ENCODE measurements at places on chromosomes 3 and 15. TPM values are rescaled to one million over a fixed set of nuclear protein-coding genes. Genes with fewer than 3 reads are reported as not detected.
A peak's percentile ranks its signal among the peaks of the same experiment; 100 is the strongest.

Gene EOMES
- total RNA-seq = 0.14 TPM

Gene PARP9
- total RNA-seq = 20.4 TPM

- no peak for DNase-seq
These were observed 57.7 kb downstream of the SEMA5B start for GRCh38 chr3:122969585-122970469.

GRCh38 chr3:23076437-23076836, 126.7 kb upstream of the UBE2E2 start:
- no peak for DNase-seq

DNA sequence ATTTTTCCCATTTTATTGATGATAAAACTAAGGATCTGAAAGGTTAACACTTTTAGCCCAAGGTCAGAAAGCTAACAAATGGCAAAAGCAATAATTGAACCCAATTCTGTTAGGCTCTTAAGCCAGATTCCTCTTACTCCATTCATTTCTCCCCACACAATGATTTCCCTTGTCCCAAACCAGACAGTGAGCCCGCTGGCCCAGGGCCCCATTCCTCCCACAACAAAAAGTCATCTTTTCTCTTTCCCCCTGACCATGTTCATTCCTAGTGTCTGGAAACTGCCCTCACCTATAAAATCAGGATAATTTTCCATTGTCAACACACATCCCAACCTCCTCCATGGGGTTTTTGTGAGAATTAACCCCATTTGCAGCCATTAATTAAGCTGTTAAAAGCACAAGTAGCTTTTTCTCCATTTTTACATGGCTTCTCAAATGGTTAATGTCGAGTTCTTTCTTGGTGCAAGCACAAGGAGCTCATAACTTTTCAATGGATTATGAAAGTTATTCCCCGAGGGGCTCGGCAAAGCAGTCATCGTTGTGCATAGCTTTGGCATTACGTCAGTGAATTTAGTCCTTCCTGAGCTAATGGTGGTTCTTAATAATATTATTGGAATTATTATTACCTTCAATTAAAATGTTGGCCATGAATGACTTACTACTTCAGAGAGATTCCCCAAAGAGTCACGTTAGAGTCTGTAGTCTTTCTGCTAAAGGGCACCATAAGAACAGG, 151.0 kb upstream of the WNT5A start:
- no peak for DNase-seq

DNA sequence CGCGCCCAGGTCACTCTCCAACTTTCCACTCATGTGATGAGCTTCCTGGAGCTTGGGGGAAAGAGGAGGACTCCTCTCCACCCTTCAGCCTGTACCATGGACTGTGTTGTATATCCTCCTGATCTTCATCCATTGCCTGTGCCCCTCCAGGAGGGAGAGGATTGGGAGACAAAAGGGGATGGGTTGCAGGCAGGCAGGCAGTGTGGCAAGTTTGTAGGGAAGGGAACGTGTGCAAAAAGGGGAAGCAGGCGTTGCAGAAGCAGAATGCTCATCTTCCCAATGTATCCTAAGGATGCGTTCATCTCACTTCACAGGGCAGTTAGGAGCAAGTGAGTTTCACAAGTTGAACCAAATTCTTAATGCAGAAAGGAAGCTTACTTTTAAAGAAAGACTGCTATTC, 28.1 kb upstream of the GHSR start:
- no peak for DNase-seq

DNA sequence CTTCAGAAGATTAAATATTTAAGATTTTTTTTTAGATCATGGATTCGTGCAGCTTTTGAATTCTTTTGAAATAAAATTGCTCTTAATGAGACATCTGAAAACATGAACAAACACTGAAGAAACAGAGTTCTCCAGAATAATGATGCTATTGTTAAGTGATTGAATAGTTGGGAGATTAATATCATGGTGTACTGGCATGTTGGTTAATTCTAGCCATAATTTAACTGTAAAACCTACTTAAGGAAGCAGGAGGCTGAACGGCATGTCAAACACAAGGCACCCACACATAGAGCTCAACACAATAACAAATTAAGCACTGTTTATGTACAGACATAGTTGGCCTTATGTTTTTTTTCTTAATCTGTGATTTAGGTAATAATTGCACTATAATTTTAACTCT, 185.6 kb downstream of the RBMS3 start:
- no peak for DNase-seq

DNA sequence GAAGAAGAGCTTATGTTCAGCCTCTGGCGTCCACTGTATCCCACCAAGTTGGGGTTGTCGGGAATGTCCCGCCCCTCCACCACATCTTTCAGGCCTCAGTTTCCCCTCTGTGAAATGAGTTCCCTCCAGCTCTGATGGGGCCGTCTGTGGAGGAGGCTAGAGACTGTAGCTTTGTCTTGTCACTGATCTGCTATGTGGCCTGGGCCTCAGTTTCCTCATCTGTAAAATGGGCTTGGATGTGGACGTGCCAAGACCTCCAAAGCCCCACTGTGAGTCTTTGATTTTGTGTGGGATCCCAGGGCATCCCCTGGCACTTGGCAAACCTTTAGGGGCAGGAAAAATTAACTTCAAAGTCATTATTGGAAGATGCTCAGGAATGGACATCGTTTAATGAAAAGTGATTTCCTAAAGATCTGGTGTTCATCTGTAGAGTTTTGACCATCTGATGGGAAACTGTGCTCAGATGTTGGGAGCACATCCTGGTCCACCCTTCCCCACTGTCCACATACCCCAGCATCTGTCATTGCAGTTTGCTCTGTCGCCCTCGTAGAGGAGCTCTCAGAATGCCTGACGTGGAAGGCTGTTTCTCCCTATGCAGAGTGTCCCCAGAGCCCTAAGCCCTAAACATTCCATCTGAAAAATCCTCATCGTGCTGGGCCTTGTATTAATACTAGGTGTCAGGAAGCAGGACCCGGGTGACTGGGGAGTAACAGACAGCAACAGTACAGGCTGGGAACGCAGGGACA, 28.5 kb downstream of the SLC6A6 start:
- DNase-seq = no peak

GRCh38 chr15:88419830-88420229, 47.4 kb downstream of the MRPL46 start:
- DNase-seq = peak; percentile 28
